Effector memory CD8-positive, alpha-beta T cell (primary cell): ENCODE measurements at places on chromosomes 1 and 21.

GRCh38 chr21:43758111-43758641 lies 17.9 kb downstream of the CSTB start:
- no peak for DNase-seq

GRCh38 chr21:17386498-17386897 lies 126.3 kb upstream of the CXADR start:
- no peak for DNase-seq

DNA sequence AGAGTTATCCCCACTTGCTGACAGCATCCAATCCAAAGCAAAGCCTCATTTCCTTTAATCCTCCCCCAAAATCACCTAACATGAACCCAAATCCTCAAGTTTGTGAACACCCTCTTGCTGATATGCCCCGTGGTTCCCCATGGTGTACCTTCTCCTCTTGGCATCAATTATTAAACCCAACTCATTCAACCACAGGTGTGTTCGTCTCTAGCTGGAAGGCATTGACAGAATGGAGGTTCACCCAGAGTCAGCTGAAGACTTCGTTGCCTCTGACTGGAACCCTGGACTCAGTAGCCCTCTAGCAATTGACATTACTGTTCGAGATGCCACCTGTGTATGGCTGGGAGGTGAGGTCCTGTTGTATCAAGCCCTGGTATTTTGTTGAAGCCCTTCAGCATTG lies 22.8 kb downstream of the SLC30A10 start:
- no peak for DNase-seq

DNA sequence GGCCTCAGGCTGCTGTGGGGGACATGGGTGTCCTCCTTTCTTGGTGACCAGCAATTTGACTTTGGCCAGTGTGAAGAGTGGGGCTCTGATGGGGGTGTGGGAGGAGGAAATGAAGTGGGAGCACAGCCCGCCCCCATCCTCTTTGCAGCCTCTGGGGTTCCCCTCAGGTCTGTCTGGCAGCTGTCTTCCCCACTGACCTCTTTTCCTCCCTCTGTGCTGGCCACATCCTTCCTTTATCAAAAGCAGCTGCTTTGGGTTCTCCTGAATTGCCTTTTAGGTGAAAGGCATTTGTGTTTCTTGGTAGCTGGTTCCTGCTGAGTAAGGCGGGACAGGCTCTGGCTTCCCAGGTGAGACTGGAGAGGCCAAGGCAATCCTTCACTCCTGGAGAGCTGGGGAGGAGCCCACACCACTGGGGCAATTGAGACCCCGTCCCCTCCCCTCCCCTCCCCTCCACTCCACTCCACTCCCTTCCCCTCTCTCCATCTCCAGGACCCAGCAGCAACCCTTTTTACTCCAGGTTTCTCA lies 24.9 kb downstream of the PCAT6 start:
- DNase-seq, result peak; percentile 7

- no peak for DNase-seq
These were observed 14.8 kb upstream of the TMEM222 start for GRCh38 chr1:27306892-27307761.

GRCh38 chr1:209674957-209675564 lies at the start of gene G0S2:
TSS of gene G0S2 (plus strand) at chr1:209675412. CDS start at chr1:209675685, 273 bp downstream.
- DNase-seq, result no peak

DNA sequence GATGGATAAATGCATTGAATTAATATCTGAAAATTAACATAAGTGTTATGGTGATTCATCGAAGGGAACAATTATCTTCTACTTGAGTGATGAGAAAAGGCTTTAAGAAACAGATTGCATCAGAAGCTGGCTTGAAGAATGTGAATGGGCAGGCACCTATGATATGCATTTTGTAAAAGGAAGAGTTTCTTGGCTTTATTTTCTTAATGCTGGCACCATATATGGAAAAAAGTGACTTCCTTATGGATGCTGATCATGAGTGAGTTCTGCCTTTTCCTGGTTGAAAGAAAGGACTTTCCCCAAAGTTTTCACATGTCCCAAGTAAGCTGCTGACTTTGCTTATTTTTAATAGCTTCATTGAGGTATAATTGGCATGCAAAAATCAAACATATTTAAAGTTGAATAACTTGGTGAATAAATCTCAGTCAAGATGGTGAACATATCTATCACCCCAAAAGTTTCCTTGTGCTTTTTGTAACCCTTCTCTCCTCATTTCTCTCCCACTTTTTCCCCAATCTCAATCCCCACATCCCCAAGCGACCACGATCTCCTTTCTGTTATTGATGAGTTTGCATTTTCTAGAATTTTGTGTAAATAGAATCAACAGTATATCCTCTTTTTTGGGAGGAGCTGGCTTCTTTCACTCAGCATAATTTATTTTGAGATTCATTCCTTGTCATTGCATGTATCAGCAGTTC lies 74.2 kb downstream of the SPATA46 start:
- no peak for DNase-seq

DNA sequence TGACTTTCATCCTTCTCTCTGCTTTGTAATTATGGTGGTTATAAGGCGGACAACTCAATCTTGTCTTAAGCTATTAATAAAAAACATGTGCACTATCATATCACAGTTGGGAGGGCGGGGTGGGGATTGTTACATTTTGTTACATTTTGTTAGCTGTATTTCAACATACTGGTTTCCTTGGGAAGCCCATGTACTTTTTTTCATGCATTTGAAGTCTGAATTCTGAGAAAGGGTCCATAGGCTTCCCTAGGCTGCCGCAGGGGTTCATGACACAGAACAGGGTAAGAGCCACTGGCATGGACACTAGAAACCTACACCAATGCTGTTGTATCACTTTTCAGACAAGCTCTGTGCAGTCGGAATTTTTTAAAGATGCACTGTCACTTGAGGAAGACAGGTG lies 178.8 kb downstream of the ETS2 start:
- DNase-seq, result no peak

DNA sequence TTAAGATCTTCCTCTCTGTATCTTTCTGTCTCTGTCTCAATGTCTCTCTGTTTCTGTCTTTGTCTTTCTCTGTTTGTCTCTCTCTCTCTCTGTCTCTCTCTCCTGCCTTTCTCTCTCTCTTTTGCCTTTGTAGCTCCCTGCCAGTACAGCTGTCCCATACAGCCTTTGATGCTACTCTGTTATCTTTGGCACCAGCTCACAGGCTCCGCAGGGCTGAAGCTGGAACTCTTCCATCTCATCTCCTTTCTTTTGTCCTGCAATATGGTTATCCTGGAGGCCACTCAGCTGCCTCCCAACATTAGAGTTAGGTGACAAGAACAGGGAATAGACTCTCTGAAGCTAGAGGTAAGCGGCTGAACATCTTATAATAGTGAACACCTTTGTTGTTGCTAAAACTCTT lies 354.3 kb upstream of the NEGR1 start:
- no peak for DNase-seq

GRCh38 chr1:41807390-41807789 lies 111.3 kb downstream of the HIVEP3 start:
- DNase-seq, result no peak

- no peak for DNase-seq
These were observed 78.1 kb downstream of the PCBP3 start for GRCh38 chr21:45721671-45722070.

DNA sequence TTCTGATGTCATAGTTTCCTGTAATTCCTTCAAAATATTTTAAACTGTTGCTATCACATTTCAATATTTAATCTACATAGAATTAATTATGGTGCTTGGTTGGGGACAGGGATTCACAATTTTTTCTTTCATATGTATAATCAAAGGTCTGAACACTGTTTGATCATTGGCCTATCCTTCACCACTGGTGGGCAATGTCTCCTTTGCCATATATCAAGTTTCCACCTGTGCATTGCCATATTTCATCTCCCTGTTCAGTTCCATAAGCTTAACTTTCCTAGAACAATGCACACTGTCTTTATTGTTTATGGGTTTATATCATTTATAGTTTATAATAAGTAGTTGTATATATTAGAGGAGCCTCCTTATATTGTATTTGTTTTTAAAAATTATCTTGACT lies 374.9 kb upstream of the PTBP2 start:
- no peak for DNase-seq
